Cardiac muscle cell (in vitro differentiated cells and primary cell): ENCODE measurements at places on chromosomes 1 and 21. TPM values are rescaled to one million over a fixed set of nuclear protein-coding genes. Genes with fewer than 3 reads are reported as not detected.

SMCP gene
- polyA plus RNA-seq, result not detected in 2 replicates

MAP10 gene
- 5.8 and 9.4 TPM in 2 replicates for polyA plus RNA-seq

KRTAP21-2 gene
- not detected in 2 replicates for polyA plus RNA-seq

TSACC gene
- polyA plus RNA-seq, result 1.1 and 4.7 TPM in 2 replicates
